Memory B cell (primary cell): ENCODE measurements at places on chromosomes 16 and 17.
A peak's percentile ranks its signal among the peaks of the same experiment; 100 is the strongest.

DNA sequence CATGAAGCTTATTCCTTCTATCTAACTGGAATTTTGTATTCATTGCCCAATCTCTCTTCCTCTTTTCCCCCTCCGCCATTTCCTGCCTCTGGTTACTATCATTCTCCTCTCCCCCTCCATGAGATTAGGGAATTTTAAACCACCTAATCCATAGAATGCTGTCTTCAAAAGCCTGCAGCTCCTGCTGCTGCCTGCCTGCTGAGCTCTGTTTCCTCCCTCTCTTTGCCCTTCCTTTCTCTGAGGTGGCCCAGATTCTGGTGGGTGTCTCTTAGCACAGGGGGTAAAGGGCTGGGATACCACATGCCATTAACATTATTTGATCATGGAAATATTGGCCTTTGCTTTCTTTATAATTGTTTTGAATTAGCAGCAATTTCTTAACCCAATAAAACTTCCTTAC, 241.6 kb downstream of the CNTNAP4 start:
- DNase-seq, result no peak

- peak; percentile 41 for DNase-seq
Measured at GRCh38 chr17:40343219-40344119, 21.1 kb downstream of the GJD3 start.

DNA sequence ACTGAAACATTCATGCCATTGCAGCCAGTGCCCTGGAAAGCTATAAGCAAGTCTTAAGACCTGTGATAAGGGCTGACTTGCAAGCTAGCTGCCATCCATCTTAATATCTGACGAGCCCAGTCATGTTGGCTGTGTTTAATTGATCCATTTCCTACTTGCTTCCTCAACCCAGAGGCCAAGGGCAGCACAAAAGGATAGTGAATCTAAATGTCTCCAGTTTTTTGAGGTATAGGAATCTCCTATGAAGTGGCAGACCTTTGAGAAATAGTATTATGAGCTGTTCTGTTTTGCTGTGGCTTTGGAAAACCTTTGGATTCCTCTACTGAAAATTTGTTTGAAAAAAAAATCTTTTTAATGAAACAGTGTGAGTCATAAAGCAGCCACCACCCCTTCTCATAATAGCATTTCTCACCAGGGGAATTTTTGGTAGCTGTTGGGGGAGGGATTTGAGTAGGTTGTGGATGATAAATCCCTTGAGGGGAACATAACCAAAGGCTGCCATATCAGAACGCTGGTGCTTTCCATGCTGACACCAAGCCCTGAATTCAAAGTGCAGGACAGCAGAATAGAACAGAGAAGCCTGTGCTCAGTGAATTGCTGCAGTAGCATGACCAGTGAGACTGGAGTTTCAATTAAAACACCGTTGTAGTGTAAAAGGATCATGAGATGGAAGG, 12.9 kb downstream of the ZNRF1 start:
- no peak for DNase-seq

DNA sequence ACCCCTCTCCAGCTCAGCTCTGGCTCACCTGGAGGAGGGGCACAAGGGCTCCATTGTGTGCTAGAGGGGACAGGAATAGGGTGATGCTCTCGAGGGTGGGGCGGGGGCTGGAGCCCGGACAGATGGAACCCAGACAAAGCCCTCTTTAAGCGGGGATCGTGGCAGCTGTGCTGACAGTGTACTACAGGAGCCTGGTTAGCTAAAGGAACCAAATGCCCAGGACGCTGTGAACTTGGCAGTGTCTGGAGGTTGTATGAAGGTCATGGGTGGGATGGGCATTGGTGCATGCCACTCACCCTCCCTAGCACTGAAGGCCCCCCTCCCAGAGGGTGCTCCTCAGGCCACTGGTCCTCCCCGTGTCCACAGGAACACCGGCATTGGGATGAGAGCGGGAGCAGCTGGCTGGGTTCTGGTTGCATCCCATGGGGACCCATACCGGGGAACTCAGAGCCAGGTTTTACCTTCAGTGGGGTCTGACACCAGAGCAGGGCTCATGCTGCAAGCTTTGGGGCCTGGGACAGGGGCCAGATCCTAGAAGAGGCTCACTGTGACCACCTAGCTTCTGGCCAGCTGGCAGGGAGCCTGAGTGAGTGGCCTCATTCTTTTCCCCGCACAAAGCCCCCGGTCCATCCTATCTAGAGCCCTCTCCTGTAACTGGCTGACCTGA, 11.9 kb downstream of the KIF19 start:
- no peak for DNase-seq

DNA sequence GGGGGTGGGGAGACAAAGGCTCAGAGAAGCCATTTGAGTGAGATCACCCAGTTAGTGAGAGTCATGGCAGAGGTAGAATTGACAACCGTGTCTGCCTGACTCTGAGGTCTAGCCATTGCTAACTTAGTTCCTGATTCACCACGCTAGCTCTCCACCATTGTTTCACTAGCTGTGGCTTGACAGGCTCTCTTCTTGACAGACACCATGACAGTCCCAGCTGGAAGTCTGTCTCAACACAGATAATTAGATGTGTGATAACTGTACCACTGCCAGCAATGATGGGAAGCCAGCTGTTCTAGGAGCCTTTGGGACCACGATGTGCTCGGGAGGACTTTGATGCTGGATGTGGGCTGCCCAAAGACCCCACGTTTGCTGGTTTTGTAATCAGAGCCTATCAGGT, 170.5 kb upstream of the CACNG3 start:
- DNase-seq, result no peak

- no peak for DNase-seq
Measured at GRCh38 chr17:77893144-77894044, 65.1 kb upstream of the TNRC6C start.

GRCh38 chr16:392450-393030, 4.5 kb upstream of the NME4 start:
- no peak for DNase-seq

- no peak for DNase-seq
Measured at GRCh38 chr16:57483725-57484514, 2.4 kb downstream of the DOK4 start.

GRCh38 chr16:23528644-23529310, 18.5 kb upstream of the GGA2 start:
- no peak for DNase-seq

DNA sequence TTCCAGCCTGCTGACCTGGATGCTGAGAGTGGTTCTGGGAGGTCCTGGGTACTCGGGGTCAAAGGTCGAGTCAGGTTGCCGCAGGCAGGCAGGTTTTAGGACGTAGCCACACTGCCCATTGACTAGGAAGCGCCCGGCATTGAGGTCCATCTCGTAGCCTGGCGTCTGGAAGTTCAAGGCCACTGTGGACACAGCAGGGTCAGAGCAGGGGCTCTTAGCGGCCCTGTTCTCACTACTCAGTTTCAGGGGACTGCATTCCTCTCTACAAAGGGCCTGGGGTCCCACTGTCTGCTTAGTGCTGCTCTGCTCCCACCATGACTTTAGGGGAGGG, 18.9 kb downstream of the PLCD3 start:
- DNase-seq, result no peak

DNA sequence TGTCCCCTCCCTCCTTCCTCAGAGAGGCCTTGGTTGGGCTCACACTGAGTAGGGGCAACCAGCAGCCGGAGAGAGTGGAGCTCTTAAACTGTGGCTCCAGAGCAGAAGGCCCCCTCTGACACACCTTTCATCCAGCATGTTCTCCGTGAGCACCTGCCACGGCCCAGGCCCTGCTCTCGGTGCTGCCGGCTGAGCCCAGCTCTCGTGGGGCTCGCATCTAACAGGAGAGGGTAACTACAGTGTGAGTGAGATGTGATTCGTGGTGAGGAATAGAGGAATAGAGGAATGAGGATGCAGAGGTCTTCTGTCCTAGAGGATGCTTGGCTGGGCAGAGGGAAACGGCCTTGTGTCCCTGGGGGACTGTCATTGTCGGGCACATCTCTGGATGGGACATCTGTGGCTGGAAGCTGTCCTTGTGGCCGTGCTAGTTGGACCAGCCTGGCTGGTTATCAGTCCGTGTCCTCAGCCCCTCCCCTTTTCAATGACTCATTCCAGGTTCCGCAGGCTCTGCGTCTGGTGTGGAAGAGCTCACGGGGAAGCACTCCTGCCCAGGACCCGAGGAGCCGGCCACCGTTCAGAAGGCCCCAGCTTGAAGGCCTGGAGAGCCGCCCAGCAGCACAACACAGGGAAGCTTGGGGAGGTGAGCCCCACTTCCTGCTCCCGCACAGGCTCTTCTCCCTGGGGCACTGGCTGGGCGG, 11.9 kb upstream of the DNASE1 start:
- no peak for DNase-seq

- no peak for DNase-seq
Measured at GRCh38 chr16:492211-492875, 35.2 kb upstream of the CAPN15 start.

DNA sequence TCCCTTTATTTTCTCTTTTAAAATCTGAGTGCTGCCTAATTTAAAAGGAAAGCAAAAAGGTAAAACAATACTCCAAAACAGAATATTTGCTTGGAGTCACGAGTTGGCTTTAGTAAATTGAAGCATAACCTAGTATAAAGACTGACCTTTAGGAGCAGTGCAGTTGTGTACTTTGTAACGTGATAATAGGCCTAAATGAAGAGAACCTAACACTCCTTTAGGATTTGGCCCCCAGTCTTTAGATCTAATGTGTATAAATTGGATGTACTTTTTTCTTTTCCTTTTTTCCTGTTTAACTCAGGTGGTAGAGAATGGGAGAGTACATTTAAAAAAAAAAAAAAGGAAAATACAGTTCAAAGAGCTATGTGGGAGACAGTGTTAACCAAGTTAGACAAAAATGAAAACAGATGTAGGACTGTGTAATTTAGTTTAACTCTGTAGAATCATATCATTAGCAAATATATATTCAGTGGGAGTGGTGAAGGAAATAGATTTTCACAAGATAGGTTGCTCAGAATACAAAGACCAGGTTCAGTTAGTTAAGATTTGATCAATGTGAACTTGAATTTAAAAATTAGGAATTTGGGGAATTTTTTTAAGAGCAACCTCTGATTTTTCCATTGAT, 16.8 kb downstream of the CPD start:
- no peak for DNase-seq

GRCh38 chr17:40309949-40310510, 1.1 kb downstream of the RARA start:
- DNase-seq, result no peak

DNA sequence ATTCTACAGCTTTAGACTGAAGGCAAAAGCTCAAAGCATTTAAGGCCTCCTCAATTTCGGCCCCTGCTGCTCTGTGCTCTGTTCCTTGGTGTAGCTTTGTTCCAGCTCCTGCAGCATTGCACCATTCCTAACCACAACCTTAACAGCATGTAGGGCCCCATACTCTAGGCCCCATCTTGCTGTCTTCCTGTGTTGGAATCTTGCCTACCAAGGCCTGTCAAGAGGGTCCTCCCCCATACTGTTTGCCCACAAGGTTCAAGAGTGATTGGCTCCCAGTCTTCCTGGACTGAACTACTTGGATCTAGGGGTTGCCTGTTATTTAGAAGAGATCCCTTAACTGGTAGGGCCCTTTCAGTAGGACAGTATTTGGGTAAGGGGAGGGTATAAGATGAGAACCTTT, 26.8 kb downstream of the TRPV2 start:
- no peak for DNase-seq

GRCh38 chr16:67685388-67686112, 18.9 kb downstream of the C16orf86 start:
- peak; percentile 38 for DNase-seq

- DNase-seq, result no peak
Measured at GRCh38 chr17:78617511-78618061, 40.4 kb upstream of the DNAH17 start.

DNA sequence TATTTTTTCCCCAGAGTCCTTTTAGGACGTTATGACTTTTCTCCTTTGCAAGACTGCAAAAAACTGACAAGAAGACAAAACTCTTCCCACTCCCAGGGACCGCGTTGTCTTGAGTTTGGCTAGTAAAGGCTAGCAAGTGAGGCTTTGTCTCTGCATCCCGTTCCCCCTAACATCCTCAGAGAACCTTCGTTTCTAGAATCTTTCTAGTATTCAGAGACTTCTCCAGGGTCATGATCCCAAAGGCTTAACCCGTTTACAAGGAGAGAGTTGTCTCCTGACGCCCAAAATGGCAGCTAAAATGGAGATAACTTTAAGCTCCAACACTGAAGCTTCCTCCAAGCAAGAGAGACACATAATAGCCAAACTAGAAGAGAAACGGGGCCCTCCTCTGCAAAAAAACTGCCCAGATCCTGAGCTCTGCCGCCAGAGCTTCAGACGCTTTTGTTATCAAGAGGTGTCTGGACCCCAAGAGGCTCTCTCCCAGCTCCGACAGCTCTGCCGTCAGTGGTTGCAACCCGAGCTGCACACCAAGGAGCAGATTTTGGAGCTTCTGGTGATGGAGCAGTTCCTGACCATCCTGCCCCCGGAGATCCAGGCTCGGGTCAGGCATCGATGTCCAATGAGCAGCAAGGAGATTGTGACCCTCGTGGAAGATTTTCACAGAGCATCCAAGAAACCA, 843 bp downstream of the ZNF174 start:
- DNase-seq, result no peak

DNA sequence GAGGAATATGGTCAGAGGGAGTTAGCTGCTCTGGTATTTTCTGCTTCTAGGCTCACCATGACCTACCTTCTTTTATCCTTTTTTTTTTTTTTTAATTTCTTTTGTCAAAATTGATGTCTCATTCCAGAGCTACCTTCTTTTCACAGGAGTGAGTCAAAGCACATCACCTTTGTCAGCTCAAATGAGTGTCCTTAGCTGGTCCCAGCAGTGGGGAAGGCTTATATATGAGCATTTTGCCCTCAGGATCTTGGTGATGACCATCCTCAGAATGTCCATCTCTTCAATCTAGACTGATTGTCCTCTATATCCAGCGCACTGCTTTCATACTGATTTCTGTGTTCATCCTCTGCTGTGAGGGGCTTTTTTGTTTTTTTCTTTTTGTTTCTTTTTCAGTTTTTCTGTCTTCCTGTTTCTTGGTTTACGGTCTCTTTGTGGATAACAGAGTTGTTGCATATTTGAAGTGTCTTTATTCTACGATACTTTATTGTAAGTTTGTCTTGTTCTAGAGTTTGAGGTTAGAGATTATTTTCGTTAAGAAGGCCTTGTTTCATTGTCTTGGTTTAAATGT, 24.9 kb downstream of the CBFB start:
- no peak for DNase-seq

DNA sequence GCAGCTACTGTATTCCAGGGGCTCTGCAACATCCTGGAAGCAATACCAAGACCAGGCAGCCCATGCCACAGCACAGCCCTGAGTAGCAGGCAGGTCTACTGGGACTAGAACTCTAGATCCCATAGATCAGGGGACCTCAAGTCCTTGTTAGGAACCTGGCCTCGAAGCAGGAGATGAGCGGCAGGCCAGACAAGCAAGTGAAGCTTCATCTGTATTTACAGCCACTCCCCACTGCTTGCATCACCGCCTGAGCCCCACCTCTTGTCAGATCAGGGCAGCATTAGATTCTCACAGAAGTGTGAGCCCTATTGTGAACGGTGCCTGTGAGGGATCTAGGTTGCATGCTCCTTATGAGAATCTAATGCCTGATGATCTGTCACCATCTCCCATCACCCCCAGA, 295.7 kb upstream of the TNRC6C start:
- DNase-seq, result no peak

DNA sequence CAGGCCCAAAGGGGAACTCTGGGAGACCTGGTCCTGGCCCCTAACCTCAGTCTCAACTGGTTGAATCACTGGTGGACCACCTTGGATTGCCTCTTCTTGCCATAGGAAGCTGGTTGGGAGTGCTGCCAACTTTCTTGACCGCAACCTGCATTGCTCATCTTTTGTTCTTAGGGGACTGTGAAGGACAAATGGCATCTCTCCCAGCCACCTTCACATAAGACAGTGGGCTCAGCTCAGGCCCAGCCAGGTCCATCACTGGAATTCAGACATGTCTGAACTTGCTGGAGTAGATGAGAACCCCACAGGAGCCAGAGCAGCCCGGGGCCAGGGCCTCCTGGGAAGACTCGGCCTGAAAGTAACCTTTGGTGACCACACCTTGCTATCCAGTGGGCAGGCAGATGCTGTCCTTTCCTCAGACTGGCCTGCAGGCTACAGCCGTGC, 18.8 kb downstream of the ADORA2B start:
- no peak for DNase-seq
